Stimulated activated CD4-positive, alpha-beta T cell treated with anti-CD3 and anti-CD28 coated beads, Interleukin-15, amount 100 ng/mL, for 1 hour (primary cell): ENCODE measurements at places on chromosomes 11 and 22.

DNA sequence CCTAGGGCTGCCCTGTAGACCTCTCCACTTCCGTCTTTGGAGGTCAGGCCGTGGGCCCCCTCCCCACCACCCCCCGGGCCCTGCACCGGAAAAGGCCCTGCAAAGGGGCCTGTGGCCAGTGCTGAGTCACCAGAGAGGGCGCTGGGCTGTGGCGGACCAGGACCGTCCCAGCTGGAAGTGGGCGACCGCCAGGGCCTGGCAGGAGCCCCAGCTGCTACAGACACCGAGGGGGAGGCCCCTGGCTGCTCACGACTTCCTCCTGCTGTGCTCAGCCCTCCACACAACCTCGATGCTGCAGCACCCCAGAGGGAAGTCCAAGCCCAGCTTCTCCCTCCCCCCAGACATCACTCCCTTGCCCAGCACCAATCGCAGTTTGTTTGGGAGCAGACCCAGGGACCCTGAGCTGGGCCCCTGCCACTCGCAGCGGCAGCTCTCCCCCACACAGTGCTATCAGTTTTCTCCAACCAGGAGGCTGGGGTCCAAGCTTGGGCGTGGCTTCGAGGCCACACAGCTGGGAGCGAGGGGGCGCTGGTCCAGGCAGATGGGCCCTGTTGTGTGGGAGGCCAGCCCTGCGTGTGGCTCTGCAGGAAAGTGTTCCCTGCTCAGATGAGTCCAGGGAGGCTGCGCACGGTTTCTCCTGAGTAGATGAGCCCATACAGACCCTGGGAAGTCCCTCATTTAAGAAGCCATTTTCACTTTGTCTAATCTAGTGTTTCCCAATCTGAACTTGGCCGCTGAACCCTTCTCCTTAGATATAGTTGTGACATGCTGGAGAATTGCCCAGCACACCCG lies 5.6 kb upstream of the SH3BP1 start:
- DNase-seq = no peak

GRCh38 chr22:36562261-36562835 lies 33.4 kb upstream of the EIF3D start:
- no peak for DNase-seq

DNA sequence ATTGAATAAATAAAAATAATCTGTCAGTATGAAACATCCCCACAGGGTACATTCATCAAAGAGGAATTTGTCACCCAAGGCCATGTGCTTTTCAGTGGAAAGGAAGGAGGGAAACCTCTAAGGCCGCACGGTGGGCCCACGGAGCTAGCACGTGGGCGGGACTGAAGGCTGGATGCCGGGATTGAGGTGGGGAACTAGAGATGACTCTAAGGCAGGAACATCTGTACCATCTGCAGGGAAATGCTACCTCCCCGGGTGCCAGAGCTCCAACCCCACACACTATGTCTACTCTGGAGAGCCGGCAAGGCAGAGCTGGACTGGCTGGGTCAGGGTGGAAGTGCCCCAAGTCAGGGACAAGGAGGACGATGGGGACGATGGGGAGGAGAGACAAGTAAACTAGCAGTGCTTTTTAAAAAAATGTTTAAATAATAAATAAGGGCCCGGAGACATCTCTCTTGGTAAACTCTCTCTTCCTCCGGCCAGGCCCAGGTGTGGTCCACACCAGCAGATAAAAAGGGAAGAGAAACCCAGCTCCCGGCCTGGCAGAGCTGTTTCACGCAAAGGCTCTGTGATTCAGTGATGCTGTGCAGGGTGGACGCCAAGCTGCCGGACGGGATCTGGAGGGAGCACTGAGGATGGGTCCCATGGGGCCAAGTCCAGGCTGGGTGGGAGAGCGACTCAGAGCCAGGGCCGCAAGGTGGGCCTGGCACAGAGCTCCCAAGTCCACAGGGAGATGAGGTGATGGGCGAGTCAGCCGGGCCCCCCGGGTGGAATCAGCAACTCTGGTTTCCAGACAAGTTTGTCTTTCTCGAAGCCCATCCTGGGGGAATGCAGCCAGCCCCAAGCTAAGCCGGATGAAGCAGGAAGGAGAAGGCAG lies 5.8 kb downstream of the LIF start:
- no peak for DNase-seq

GRCh38 chr11:93099806-93100205 lies 98.0 kb downstream of the SLC36A4 start:
- DNase-seq = no peak

- DNase-seq = no peak
Observed at GRCh38 chr11:117410861-117411710, 83.4 kb downstream of the CEP164 start.

GRCh38 chr22:49847751-49848689 lies 5.6 kb upstream of the ZBED4 start:
- no peak for DNase-seq

DNA sequence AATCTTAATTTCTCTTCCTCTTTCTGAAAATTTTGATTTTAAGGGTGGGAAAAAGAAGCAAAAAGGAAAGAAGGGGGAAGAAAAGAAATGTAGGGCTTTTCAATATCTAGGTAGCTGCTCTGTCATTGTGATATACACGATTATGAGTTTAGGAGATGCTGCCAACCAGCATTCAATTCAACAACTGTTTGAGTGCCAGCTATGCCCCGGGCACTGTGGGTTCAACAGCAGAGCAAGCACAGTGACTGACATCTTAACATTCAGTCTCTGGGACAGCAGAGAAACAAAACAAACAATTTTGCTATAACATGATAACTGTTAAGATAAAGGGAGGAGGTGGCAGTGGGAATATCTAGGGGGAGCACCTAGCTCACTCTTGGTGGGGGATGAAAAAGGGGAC lies 91.6 kb downstream of the DBX1 start:
- no peak for DNase-seq

- DNase-seq = no peak
Observed at GRCh38 chr22:39806109-39806508, 87.5 kb downstream of the ENTHD1 start.

GRCh38 chr11:69496631-69497220 lies 15.3 kb downstream of the LINC01488 start:
- no peak for DNase-seq

- no peak for DNase-seq
Observed at GRCh38 chr11:46967962-46968361, 31.4 kb downstream of the CSTPP1 start.

GRCh38 chr11:61654397-61654829 lies 25.8 kb upstream of the DAGLA start:
- DNase-seq = no peak

DNA sequence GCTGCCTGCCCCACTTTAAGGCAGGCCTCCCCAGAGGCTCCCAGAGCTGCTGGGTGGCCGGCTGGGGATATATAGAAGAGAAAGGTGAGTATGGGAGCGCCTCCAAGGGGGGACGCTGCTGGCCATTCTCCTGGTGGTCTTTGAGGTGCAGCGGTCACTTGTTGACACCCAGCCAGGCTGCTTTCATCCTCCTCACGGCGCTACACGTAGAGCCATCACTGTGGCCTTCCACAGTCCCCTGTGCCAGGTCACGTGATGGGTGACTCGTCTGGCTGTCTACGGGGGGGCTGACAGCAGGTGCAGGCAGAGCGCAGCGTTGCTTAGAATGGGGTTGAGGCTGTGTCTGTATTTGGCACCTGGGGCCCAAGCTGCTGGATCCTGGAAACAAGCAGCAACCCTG lies 1.9 kb downstream of the ACR start:
- DNase-seq = no peak

- DNase-seq = no peak
Observed at GRCh38 chr11:75839851-75840250, 24.8 kb downstream of the UVRAG start.

DNA sequence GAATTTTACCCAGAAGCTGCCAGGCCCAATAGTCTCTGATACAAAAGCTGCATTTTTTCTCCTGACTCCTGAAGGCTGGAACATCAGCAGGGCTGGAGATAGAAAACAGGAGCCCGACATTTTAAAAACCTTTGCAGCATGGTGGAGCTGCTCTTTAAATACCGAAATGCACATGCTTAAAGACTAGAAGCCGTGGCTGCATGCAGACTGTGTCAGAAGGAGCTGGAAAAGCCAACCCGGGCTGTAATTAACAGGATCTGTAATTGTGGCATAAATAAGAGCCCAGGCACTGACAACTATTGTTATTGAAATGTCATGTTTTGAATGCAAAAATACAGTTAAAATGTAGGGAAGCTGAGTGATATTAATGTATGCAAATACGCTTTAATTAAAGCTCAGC lies 304.9 kb upstream of the PLET1 start:
- DNase-seq = no peak

- DNase-seq = no peak
Observed at GRCh38 chr11:76095891-76096290, 110.4 kb downstream of the WNT11 start.

GRCh38 chr11:86790867-86791849 lies 9.2 kb upstream of the PRSS23 start:
- no peak for DNase-seq

DNA sequence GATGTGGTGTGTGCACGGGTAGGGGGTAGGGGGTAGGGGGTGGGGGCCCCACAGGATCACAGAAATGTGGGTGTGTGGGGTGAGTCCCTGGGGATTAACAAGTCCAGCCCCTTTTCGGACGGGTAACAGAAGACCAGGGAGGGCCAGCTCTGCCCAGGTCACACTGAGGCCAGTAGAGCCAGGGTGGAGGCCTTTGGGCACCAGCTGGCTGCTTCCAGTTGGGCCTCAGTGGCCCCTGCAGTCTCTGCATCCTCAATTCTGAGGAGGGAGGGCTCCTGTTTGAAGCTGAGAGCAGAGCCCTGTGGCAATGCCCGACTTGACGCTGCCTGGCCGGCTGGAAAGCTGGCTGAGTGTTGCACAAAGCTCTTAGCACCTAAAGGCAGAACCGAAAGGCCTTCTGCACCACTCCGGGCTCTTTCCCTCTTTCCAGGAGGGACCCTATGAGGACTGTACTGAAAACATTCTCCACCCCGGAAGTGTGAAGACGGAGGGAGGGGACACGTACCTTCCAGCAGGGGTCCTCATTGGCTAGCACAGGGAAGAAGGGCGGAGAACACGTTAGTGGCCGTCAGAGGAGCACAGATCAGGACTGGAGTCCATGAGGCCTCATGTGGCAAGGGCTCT lies 120.4 kb downstream of the PHF21B start:
- no peak for DNase-seq

DNA sequence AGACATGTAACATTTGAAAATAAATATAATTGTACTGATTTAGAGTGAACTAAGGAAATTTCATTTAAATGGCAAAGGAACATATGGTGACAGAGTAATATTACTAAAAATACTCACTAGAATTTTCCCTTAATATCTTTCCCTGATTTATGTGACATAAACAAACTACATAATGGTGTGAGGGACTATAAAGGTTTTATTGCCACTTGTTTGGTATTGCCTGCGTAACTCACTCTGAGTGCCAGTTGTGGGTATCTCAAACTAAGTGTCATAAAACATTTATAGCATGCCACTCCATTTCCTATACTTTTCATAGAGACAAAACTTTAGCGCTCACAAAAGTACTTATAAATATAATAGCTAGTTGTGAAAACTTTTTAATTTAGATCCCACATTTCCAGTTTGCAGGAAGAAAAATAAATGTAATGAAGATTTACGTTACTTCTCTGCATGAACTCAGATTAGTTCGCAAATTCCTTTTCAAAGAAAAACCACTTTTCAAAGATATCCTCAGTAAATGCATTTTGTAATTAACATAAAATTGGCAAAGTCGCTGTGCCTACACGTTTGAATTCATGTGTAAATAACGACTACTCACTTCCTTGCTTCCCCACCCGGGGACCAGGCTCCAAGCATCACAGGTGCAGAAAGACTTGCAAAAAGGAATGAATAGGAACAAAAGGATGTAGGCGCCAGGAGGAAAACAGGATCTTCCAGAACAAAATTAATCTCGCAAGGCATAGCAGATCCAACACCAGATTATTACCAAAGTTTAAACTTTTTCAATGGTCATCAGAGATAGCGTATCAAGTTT lies 1.6 kb upstream of the QSER1 start:
- DNase-seq = no peak

DNA sequence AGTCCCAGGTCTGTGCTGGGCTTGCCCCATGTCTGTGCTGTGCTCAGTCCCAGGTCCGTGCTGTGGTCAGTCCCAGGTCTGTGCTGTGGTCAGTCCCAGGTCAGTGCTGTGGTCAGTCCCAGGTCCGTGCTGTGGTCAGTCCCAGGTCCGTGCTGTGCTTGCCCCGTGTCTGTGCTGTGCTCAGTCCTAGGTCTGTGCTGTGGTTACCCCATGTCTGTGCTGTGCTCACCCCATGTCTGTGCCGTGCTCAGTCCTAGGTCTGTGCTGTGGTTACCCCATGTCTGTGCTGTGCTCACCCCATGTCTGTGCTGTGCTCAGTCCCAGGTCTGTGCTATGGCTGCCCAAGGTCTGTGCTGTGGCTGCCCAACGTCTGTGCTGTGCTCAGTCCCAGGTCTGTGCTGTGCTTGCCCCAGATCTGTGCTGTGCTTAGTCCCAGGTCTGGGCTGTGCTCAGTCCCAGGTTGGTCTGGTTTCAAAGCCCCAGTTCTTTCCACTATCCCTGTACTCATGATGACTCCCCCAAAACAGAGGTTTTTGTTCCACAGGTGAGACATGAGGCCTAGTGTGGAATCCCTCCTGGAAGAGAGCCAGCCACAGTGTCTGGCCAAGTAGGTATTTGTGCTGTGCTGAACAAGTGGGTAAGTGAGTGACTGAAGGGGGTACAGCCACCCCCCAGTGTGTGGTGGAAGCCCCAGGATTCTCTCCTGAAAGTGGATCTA lies 34.8 kb downstream of the IRAG1 start:
- no peak for DNase-seq

DNA sequence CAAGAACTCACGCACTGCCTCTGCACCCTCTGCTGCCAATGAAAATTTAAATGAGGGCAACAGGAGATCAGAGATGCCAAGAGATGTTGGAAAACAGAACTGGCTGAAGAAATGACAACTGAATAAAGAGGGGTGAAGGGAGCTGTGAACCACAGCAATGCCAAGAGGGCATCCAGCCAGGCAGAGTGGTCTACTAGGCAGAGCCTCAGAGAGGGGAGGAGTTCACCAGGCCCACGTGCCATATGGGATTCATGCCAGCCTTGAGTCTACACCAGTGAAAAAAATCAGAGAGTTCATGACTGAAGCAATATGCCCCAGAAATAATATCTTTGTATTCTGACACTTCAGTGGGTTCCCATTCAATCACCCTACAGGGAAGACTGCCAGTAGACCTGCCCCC lies 4.4 kb downstream of the APOL2 start:
- DNase-seq = no peak

DNA sequence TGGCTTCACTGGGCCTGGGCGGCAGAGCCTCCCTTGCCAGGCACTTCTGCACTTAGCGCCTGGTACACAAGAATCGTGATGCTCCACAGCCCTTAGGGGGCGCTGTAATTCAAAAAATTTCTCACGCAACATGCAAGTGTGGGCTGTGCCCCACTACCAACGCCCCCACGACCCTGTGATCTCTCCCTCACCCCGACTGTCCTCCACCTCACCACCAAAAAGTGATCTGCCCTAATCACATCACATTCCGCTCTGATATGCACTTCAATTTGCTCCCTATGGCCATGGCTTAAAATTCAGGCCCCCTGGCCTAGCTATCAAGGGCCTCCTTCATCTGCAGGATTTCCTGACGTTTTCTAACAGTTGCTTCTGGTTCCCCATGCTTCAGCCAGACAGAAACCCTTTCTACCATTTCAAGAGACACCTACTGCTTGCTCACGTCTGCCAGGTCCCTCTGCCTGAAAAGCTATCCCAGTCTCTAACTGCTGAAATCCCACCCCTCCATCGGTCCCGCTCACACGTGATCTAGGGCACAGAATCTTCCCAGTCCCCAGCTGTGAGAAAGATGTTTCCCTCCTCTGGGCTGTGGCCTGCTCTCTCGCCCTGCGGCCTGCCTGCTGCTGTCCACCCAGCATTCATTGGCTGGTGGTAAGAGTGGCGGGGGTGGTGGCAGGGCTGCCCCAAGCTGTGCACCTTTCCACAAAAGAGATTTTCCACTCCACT lies 27.9 kb upstream of the LRRC32 start:
- DNase-seq = no peak
